Activated CD8-positive, alpha-beta T cell treated with anti-CD3 and anti-CD28 coated beads for 36 hours (primary cell): ENCODE measurements at places on chromosomes 2 and 18. TPM values are rescaled to one million over a fixed set of nuclear protein-coding genes. Genes with fewer than 3 reads are reported as not detected.

Gene RANBP2
- total RNA-seq = 69.6 TPM

- H3K27ac ChIP-seq = no peak overlapping the region
- H3K4me3 ChIP-seq = no peak overlapping the region
- peaks cover 9% of the 10 kb centered on the region for H3K27me3 ChIP-seq
- no peaks in the 10 kb centered on the region for H3K4me1 ChIP-seq
- no peaks in the 10 kb centered on the region for H3K36me3 ChIP-seq
Measured at GRCh38 chr2:157173740-157174184, 83.7 kb upstream of the GALNT5 start.

Gene CDH7
- total RNA-seq = not detected

Gene PPM1G
- 138 TPM for total RNA-seq

DNA sequence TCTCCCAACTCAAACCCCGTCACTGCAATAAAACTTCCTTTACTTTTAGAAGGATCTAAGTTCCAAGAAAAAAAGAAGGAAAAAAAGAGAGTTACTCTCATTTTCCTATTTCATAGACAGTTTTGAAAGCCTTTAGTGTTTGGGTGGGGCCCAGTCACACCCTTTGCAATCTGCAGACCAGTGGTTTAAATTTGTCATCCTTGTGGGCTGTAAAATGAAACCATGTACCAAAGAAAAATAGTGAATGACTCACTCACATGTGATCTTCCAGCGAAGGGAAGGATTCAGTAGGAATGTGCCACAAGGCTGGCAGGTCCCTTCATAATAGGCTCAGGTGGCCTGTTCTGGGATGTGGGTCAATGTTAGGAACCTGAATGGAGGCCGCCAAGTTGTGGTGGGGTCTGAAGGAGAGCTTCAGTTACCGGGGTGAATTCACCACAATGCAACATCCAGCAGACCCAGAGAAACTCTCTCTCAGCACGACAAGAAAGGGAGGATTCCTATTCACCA lies 28.3 kb downstream of the ANXA4 start:
- peak overlapping the region; percentile 79 for H3K27ac ChIP-seq
- no peaks in the 10 kb centered on the region for H3K27me3 ChIP-seq
- H3K4me1 ChIP-seq = peaks cover 60% of the 10 kb centered on the region
- no peak overlapping the region for H3K4me3 ChIP-seq
- no peaks in the 10 kb centered on the region for H3K36me3 ChIP-seq

Gene PCARE
- not detected for total RNA-seq
